ENCODE measurements at places on chromosomes 1 and 21. TPM values are rescaled to one million over a fixed set of nuclear protein-coding genes. Genes with fewer than 3 reads are reported as not detected.

The HFM1 gene
- total RNA-seq = 2.1 TPM

DNA sequence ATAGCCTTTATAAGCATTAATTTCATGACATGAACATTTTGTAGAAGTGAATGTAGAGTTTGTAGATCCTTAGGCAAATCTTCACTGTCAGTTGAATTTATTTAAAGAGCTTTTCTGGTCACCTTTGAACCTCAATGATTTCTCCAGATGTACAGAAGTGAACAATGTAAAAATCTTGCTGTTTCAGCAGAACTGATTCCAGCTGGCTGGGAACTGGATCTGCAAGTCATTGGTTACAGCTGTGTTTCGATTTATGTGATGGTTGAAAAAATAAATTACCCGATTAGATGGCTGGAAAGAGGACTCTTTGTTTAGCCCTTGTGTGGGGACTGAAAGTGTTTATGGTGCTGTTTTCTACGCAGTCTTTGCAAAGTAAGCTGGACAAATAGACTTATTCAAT is 849.8 kb downstream of the USP25 start:
- DNase-seq = no peak

DNA sequence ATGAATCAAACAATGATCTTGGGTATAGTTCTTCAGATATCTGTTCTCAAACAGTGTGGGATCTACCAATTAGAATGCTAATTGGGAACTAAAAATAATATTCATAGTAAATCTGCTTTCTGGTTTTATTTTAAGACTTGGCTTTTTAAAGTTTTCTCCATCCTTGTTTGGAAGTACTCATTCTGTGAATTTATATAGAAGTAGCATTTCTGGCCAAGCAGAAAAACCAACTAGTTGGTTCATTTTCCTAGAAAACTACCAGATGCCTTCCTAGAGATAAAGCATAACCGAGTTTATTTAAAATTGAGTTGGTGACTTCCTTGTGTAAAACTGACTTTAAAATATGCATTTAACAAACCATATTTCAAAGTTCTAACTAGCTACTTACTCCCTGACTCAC is 48.8 kb downstream of the DNM3 start:
- DNase-seq = no peak

- DNase-seq = no peak
These were observed 14.4 kb downstream of the LAMC2 start for GRCh38 chr1:183200451-183200850.

The VCAM1 gene
- total RNA-seq = 17.3 TPM

The PGBD5 gene
- total RNA-seq = 0.43 TPM

The SPRR1B gene
- not detected for total RNA-seq

- DNase-seq = no peak
These were observed 109.4 kb downstream of the GIPC2 start for GRCh38 chr1:78155121-78155520.

GRCh38 chr21:26099610-26100219 is 70.9 kb downstream of the APP start:
- DNase-seq = no peak

GRCh38 chr1:228515200-228515834 is 28.1 kb downstream of the RNF187 start:
- no peak for DNase-seq

- DNase-seq = no peak
These were observed 20.3 kb upstream of the SH3BGRL3 start for GRCh38 chr1:26259578-26259977.

DNA sequence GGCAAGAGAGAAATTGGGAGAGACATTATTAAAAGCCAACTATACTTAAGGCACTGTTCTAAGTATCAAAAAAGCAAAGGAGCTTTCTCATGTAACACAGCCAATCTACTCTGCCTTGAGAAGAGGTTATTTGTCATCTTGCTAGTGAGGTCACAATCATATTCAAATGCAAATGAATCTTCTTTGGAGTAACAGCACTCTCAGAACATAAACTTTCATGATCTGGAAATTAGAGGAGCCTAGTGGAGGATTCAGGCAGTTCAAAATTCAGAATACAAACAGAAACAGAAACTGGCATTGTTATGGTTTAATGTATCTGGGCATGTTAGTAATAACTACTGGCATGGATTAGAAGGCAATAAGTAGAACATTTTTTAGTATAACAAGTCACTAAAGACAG is 57.4 kb downstream of the ARID4B start:
- DNase-seq = no peak

GRCh38 chr1:14553711-14554110 is 44.8 kb upstream of the KAZN start:
- DNase-seq = no peak
